Caco-2 (cell line): ENCODE measurements at places on chromosomes 7 and 10. TPM values are rescaled to one million over a fixed set of nuclear protein-coding genes. Genes with fewer than 3 reads are reported as not detected.

DNA sequence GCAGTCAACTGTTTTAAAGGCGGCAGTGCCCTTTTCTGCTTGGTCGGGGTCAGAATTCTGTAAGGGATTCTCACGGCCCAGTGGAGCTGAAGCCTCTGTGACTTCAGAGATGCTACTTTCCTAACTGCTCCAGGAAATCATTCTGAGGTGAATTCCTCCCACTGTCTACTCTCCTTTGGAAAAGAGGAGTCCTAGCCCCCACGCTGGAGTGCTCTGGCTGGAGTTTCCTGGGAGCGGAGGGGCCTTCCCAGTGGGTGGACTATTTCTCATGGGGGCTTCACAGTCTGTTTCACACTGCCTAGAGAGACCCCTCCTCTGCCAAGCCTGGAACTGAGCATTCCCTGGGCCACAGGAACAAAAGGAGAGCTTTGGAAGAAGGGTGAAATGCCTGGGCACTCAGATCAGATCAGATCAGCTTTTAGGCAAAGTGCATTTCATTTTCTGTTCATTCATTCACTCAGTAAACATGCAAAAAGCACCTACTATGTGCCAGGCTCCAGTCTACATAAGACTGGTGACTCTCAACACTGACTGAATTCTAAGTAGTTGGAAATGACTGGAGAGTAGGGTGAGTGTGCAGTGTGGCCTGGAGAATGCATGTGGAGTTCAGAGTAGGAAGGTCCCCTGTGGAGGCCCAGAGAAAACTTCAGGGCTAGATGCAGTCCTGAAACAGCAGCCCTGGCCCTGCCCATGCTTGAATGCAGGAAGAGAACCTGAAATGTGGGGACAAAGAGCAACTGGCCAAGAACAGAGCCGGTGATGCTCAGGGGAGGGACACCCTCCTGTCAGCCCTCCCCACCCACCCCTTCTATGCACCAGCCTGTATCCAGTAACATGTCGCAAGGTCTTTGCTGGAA lies 12.2 kb downstream of the ZNF488 start:
- no peaks in the 10 kb centered on the region for H3K27me3 ChIP-seq
- H3K36me3 ChIP-seq: no peaks in the 10 kb centered on the region
- no peak overlapping the region for H3K4me3 ChIP-seq
- DNase-seq: peak; percentile 23
- H3K4me1 ChIP-seq: no peaks in the 10 kb centered on the region

DNA sequence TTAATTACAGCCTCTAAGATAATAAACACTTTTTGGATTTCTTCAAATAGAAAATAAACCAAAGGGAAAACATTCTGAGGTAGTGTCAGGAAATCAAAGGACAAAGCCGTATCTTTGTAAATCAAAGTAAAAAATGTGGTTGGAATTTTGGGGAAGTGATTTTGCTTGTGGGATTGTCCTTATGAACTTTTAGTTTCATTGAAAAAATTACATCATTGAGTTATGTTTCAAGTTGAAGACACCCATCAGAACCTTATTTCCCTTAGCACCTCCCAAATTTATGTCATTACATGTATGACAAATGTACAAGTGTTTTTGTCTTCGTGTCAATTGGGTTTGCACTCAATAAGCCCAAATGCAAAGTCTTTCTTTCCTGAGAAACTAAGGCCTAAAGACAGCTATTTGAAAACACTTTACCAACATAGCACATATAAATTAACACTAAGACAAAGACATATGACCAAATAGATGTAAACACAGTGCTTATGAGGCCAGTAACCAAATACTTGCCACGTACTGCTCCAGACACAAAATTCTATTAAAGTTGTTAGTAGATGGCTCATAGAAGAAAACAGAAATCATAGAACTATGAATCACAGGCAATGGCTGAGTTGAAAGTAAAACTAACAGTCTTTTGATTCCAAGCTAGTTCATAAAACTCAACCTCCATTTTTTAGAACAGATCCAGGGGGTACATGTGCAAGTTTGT lies 26.9 kb upstream of the LAMB4 start:
- no peak overlapping the region for H3K27ac ChIP-seq
- H3K4me1 ChIP-seq: peaks cover 5% of the 10 kb centered on the region; the same call in 1 of the 2 replicates
- no peak for DNase-seq
- no peaks in the 10 kb centered on the region for H3K27me3 ChIP-seq
- H3K36me3 ChIP-seq: no peaks in the 10 kb centered on the region; the same call in 1 of the 2 replicates
- no peak overlapping the region for H3K4me3 ChIP-seq

DNA sequence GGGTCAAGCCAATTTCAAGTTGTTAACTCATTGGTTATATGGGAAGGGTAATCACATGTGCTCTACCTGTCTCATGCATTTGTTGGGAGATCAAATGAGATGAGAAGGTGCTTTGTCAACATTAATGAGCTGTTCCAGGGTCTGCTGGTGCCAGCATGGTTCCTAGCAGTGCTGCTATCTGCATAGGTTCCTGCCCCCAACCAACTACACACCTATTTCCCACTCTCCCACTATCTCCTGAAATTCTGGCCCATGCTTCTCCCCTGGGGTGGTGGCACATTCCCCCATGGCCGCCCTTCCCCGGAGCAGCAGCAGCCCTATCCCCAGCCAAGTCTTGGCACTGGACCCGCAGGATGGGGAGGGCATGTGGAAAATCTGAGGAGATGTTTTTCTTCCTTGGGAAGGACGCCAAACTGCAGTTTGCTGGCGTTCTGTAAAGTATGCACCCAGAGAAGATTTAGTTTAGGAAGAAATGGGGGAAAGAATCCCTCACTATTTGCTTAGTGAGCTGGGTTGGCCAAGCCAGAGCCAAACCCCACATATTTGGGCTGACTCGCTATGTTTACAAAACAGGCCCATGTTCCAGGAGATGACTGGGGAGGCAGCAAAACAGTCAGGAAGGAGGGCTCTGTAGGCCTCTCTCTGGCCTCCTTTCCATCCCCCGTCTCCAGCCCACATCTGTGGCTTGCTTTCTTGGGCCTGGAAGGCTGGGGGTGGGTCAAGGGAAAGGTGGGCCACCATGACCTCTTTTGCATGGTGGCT lies 42.5 kb downstream of the PPP1R3C start:
- H3K4me1 ChIP-seq: peaks cover 17% of the 10 kb centered on the region
- no peaks in the 10 kb centered on the region for H3K27me3 ChIP-seq
- no peak for DNase-seq
- no peak overlapping the region for H3K27ac ChIP-seq

GATA3 gene
- total RNA-seq: 27.7 and 32.0 TPM in 2 replicates

DNA sequence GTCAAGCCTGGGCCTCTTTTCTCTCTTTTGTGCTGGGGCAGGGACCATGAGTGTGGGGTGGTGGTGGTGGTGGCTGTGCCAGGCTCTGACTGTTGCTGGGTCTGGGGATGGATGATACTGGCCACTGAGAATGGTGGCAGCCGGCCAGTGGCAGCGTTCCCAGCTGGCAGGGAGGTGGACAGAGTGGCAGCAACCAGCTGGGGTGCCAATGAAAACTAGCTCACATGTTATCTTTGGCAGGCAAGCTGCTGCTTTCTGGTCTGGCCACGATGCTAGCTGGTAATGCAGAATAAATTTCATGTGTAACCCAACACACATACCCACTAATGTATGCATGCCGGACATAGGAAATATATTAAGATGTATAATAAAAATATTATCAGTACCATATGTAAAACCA lies 95.0 kb upstream of the SLC26A5 start:
- H3K4me1 ChIP-seq: no peaks in the 10 kb centered on the region
- H3K27ac ChIP-seq: no peak overlapping the region
- H3K27me3 ChIP-seq: no peaks in the 10 kb centered on the region
- no peak overlapping the region for H3K4me3 ChIP-seq
- DNase-seq: no peak
- H3K36me3 ChIP-seq: no peaks in the 10 kb centered on the region

DNA sequence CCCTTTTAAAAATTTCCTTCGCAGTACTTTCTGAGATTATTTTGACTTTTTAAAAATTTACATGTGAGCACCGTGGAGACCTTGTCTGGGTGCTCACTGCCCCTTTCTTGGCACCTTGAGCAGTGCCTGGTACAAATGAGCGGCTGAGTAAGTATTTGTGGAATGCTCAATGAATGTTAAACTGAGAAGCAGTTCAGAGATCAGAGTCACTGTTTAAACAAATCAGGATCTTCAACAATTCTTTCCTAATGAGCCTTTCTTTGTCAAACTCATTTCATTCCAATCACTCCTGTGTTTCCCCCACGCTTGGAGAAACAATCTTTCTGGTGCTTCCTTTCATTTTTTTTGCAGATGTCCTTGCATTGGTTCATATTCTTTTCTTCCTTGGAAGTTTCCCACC lies 611.3 kb upstream of the GALNT17 start:
- H3K27me3 ChIP-seq: no peaks in the 10 kb centered on the region
- no peaks in the 10 kb centered on the region for H3K36me3 ChIP-seq
- H3K4me3 ChIP-seq: no peak overlapping the region
- no peak for DNase-seq
- peaks cover 37% of the 10 kb centered on the region for H3K4me1 ChIP-seq

PRDX3 gene
- total RNA-seq: 213 and 216 TPM in 2 replicates

DNA sequence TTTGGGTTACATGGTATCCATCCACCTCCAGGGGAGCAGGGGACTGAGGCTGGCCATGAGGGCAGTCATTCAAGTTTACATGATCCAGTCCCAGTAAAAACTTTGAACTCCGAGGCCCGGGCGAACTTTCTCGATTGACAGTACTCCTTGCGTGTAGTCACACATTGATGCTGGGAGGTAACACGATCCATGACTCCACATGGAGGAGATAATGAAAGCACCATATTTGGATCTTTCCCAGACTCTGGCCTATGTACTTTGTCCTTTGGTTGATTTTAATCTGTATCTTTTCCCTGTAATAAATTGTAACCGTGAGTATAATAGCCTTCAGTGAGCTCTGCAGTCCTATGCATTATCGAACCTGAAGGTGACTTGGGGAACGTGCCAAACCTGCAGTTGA lies 401.6 kb downstream of the KCNMA1 start:
- no peak overlapping the region for H3K4me3 ChIP-seq
- H3K36me3 ChIP-seq: no peaks in the 10 kb centered on the region
- no peak for DNase-seq
- H3K4me1 ChIP-seq: no peaks in the 10 kb centered on the region
- no peaks in the 10 kb centered on the region for H3K27me3 ChIP-seq
- H3K27ac ChIP-seq: no peak overlapping the region

CBX3 gene
- total RNA-seq: 215 and 226 TPM in 2 replicates

RASSF4 gene
- total RNA-seq: 40.8 and 55.6 TPM in 2 replicates

GRCh38 chr10:117535298-117536071 lies 7.1 kb upstream of the EMX2 start:
- H3K4me1 ChIP-seq: peaks cover 21% of the 10 kb centered on the region
- DNase-seq: no peak
- no peaks in the 10 kb centered on the region for H3K27me3 ChIP-seq
- H3K36me3 ChIP-seq: no peaks in the 10 kb centered on the region; the same call in 1 of the 2 replicates

DNA sequence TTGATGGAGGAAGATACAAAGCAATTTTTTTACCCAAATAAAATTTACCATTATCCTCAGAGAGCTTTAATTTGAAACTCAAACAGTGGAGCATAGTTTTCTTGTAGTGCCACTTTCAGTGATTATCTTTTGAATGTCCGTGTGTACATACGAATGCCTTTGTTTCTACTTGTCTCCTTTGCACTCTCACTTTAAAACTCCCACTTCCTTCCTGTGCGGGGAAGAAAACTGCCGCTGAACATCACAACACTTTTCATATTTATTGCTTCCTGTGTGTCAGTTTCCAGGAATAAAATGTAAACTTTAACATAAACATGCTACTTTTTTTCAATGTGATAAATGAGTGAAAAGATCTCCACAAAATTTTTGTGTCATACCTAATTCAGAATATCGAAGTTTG lies 102.4 kb downstream of the SEMA3A start:
- H3K27ac ChIP-seq: peak overlapping the region; percentile 61
- H3K27me3 ChIP-seq: no peaks in the 10 kb centered on the region
- no peaks in the 10 kb centered on the region for H3K36me3 ChIP-seq
- 0 out of 2 replicates have a peak overlapping the region, but pooled peaks have one; percentile 8 for H3K4me3 ChIP-seq
- no peak for DNase-seq

TMEM273 gene
- not detected in 2 replicates for total RNA-seq

GRCh38 chr10:133274751-133275683 lies 1.7 kb downstream of the ADAM8 start:
- DNase-seq: peak; percentile 81
- peak overlapping the region; percentile 80 for H3K27ac ChIP-seq

PDZD7 gene
- 1.4 and 1.5 TPM in 2 replicates for total RNA-seq
